ENCODE measurements at places on chromosomes 5 and 9.

DNA sequence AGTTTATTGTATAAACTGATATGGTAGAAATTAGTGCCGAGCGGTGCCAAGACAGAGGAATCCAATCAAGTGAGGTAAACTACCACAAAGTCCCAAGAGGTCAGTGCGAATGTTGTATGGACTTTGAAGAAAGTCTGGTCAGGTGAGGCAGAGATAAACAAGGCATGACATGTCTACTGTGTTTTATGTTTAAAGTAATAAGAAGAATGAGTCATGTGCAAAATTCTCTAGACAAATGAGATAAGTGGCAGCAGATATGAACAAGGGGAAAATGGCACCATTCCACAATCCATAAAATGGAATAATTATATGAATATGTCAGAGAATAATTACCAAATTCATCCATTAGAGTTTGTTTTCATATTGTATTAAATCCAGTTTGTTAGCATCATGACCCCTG is 364.1 kb upstream of the CCNH start:
- no peak for DNase-seq

- no peak for DNase-seq
These were observed 101.5 kb upstream of the ARRDC3 start for GRCh38 chr5:91484662-91485061.

DNA sequence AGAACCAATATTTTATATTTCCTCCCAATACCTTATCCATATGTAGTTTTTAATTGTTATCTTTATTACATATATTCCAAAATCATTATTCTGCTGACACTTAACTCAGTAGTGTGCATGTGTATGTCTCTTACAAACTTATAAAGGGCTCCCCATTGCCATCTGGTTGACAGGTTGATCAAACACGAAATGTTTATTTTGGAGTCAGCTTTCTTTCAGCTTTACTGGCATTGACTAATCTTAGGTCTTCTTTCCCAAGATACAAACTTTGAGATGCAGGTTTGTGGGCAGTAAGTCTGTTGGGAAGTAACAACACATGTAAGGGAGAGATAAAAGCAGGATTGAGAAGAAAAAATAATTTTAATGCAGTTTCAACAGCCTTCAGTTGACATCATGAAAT is 716.0 kb upstream of the CHD1 start:
- DNase-seq = no peak

DNA sequence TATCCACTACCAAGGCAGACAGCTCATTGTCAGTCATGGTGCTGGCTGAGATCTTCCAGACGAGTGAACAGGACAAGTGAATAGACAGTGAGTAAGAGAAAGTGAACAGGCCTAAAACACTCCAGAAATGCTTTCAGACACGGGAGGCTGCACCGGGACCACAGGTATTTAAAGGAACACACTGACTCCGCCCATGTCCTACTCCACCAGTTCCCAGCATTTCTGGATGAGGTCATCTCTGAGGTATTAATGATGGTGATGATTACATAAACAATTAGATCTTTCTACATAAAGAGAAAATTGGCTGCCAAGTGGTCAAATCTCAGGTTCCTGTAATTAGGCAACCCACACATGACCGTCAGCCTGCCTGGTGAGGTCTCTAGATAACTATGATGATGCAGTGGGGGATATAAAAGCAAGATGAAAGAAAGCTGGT is at the start of gene ACTBL2:
Gene ACTBL2 (minus strand): TSS at position 141 of the 436 bp plus-strand sequence. CDS start 104 bp downstream, at position 37.
- no peak for DNase-seq

DNA sequence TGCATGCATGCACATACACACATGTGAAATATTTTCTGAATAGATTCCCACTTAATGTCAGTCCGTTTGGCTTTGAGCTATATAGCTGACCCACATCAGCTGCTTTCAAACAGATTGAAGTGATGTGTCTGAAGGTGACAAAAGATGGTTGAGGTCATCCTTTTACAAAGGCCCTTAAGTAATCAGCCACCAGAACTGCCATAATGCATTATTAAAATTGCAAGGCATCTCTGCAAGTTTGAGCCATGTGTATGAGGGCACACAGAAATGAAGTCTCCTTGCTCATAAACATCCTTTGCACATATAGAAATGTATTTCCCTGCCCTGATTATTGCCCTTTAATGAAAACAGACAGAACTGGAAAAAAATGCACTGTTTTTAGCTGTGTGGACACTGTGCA is 1043.0 kb upstream of the C9orf72 start:
- DNase-seq = no peak

DNA sequence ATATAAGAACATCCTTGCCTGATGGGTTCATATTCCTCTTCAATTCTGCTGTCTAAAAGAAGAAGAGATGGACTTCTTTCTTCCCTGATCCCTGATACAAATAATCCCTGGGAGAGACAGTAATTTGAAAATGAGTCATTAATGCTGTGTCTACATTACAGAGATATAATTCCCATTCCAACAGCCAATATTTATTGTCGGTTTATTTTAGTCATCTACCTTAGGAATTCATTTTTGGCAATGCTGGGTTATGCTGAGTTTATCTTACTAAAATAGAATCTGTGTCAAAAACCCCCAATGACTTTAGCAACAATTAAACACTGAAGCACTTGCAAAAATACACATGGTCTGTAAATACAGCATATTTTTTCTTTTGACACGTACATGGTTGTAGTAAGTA is 23.9 kb downstream of the ZNF474 start:
- DNase-seq = no peak

DNA sequence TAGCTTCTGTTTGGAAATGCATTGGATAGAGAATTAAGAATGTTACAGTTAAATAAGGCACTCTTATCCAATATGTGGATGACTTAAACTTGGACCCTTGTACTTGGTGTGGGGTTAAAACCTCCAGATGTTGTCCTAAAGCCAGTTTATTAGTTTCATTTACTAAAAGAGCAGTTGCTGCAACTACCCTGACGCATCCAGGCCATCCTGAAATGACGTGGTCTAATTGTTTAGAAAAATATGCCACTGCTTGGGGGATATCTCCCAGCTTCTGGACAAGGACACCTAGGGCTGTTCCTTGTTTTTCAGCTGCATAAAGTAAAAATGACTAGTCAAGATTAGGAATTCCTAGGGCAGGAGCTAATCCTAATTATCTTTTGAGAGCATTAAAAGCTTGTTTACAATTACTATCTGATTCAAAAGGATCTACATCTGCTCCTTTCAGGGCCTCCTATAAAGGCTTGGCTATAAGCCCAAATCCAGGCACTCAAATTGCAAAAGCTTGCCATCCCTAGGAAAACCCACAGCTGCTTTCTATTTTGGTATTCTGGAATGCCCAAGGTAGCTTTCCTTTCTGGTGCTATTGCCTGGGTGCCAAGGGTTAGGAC is 45.7 kb upstream of the SLCO4C1 start:
- DNase-seq = no peak

GRCh38 chr9:76415731-76416130 is 21.5 kb upstream of the RFK start:
- DNase-seq = no peak

GRCh38 chr5:176359658-176360057 is 1.9 kb downstream of the KIAA1191 start:
- DNase-seq = no peak
